ENCODE measurements at places on chromosomes 16 and 17. TPM values are rescaled to one million over a fixed set of nuclear protein-coding genes. Genes with fewer than 3 reads are reported as not detected.

GRCh38 chr17:9074131-9074530 is 52.8 kb downstream of the NTN1 start:
- no peak for DNase-seq

- DNase-seq: no peak
These were observed 72.2 kb downstream of the CLEC16A start for GRCh38 chr16:11016524-11016988.

DNA sequence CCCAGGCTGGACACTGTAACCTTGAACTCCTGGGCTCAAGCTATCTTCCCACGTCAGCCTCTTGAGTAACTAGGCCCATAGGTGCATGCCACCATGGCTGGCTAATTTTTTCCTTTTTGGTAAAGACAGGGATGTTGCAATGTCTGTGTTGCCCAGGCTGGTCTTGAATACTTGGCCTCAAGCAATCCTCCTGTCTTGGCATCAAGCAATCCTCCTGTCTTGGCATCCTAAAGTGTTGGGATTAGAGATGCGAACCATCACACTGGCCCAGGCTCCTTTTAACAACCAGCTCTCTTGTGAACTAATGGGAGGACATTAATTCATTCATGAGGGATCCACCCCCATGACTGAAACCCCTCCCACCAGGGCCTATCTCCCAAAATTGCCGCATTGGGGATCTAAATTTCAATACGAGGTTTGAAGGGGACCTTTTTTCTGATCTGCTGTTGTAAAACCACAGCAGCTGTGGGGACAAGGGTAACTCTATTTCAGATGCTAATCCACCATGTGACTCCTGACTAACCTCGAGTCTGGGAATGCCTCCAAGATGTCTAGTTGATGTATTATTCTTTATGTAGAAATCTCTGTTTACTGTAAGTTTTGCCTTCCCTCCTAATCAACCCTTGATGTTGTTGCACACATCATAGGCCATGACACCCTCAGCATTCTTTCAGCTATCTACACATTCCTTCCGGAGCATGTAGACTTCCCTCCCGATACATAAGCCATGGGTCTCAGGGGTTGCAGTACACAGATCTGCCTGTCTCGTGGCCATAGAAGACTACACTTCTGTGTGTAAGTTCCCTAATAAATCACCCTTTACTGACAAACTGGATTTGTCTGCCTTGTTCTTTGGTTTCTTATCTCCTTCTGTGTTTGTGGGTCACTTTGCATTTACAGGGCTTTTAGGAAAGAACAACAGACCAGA is 37.6 kb downstream of the RNF112 start:
- DNase-seq: no peak

DNA sequence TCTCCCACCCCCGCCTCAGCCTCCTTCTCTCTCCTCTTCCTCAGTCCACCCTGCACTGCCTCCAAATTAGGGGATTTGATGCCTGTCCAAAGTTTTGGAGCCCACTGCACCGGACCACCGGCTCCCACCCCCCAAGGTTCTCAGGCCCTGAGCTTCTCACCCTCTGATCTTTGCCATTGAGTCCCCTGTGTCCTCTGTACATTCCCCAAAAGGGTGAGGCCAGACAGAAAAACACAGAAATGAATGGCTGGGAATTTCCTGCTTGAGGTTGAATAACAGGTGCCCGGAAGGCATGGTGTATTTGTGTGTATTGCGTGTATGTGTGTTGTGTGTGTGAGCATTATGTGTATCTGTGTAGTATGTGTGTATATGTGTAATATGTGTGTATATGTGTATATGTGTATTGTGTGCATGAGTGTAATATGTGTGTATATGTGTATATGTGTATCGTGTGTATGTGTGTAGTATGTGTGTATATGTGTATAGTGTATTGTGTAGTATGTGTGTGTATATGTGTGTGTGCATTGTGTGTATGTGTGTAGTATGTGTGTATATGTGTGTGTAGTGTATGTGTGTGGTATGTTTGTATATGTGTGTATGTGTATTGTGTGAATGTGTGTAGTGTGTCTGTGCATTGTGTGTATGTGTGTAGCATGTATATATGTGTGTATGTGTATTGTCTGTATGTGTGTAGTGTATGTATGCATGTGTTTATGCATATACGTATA is 16.0 kb upstream of the CCL17 start:
- no peak for DNase-seq

- no peak for DNase-seq
These were observed 4.7 kb upstream of the SMTNL2 start for GRCh38 chr17:4579678-4580077.

GRCh38 chr16:984121-984694 is 2.6 kb downstream of the SOX8 start:
- no peak for DNase-seq

DNA sequence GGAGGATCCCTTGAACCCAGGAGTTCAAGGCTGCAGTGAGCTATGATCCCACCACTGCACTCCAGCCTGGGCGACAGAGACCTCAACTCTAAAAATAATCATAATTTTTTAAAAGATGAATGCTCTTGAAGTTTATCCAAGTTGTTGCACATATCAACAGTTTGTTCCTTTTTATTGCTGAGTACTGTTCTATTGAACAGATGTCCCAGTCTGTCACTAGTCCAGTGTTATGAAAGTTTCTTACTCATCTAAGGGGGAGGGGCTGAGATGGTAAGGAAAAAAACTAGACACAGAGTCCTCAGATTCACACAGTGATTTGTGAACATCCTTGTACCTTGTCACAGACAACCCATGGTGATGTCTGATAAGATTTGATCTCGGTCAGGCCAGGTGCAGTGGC is 3.9 kb downstream of the ACAP1 start:
- no peak for DNase-seq

- no peak for DNase-seq
These were observed 149.0 kb upstream of the MPHOSPH6 start for GRCh38 chr16:82319038-82319437.

CRHR1 gene
- total RNA-seq: 1.6 TPM

CD68 gene
- total RNA-seq: 0.72 TPM

CD300H gene
- not detected for total RNA-seq

CSH1 gene
- not detected for total RNA-seq

Data from WTC11 (cell line).